ENCODE measurements at places on chromosomes 7 and 10. TPM values are rescaled to one million over a fixed set of nuclear protein-coding genes. Genes with fewer than 3 reads are reported as not detected.

Gene SP4
- 4.8 TPM for total RNA-seq

Gene POR
- total RNA-seq: 67.6 TPM

DNA sequence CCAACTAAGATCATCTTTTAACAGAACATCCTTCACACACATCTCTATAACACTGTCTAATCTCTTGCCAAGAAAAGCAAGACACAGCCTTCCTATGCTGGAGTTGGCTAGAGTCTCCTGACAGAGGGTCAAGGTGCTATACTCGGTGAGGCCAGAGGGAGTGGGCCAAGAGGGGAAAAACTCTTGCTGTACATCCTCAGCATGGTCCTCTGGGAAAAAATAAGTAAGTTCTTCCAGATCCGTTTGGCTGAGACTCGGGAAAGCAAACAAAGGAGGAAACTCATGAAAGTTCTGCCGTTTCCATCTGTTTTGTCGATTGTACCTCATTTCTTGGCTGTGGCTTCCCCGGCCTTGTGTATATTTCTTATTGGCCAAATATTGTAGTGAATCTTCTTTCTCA, 33.9 kb downstream of the VWDE start:
- DNase-seq: no peak

DNA sequence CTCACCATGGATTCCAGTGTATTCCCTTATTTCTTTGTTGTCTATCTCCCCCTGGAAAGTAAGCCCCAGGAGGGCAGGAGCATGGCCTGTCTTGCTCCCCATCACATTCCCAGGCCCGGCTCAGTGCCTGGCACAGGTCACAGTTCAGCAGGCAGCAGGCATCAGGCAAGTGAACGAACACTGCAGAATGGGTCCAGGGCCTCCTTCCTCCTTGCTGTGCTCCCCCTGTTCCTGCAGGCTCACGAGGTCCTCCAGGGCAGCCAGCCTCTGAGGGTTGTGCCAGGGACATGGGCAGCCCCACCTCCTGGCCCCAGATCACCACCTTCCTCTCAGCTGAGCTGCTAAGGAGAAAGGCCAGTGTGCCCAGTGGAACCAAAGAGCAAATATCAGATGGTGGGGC, 41.8 kb downstream of the PDLIM1 start:
- no peak for DNase-seq

- no peak for DNase-seq
These were observed 302.7 kb upstream of the MEOX2 start for GRCh38 chr7:15989194-15989593.

DNA sequence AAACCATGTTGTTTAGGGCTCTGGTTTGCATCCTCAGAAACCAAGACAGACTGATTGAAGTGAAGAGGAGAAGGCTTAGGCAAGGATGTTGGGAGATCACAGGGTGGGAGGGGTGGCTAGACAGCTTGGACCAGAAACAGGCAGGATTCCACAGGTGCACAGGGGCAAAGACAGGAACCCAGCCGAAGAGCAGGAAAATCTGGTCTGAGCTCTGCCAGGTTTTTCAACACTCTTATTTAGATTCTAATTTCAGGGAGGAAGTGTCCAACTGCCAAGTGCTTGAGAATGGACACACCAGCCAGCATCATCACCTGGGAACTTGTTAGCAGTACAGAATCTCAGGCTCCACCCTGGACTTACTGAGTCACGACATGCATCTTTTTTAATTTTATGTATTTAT, 93.8 kb downstream of the MARCHF5 start:
- no peak for DNase-seq

GRCh38 chr7:2312267-2312929, 1.8 kb downstream of the SNX8 start:
- no peak for DNase-seq

GRCh38 chr7:97732565-97733275, 834 bp downstream of the TAC1 start:
- no peak for DNase-seq

DNA sequence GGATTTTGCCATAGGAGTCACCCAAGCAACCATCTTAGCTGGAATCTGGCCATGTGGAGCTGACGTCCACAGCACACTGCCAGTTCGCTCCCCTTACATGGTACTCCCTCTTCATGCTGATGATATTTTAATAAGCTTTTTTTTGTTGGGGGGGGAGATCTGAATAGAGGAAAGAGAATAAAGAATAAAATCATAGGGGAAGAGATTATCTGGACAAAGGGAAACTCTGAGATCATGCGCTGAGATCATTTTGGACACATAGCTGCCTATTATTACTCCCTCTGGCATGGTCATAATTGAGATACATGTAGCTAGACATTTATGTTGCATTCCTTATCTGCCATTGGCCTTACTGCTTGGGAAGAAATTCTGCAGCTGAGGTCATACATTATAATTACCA, 282.7 kb downstream of the HTR7 start:
- DNase-seq: no peak
